ENCODE measurements at places on chromosomes 5 and 9. TPM values are rescaled to one million over a fixed set of nuclear protein-coding genes. Genes with fewer than 3 reads are reported as not detected.

GRCh38 chr5:4929092-4929655 is 211.0 kb upstream of the ADAMTS16 start:
- no peak for DNase-seq

DNA sequence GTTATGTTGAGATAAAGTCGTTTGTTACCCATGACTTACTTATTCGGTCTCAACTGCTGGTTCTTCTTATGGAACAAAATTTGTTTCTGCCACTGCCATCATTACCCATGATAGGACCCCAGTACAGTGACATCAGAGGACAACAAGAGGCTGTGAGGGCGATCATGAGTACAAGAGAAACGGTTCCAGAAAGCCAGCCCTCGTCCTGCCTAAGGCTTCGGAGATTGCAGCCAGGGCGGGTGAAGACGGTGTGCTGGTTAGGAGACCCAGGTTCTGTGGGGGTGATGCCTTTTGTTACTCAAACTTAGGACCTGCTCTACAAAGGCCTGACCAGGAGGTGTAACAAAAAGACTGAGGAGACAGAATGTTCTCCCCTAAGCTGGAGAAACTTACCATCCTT is 10.9 kb downstream of the FYB1 start:
- DNase-seq = no peak

SAXO1 gene
- total RNA-seq = under 0.01 TPM

DNA sequence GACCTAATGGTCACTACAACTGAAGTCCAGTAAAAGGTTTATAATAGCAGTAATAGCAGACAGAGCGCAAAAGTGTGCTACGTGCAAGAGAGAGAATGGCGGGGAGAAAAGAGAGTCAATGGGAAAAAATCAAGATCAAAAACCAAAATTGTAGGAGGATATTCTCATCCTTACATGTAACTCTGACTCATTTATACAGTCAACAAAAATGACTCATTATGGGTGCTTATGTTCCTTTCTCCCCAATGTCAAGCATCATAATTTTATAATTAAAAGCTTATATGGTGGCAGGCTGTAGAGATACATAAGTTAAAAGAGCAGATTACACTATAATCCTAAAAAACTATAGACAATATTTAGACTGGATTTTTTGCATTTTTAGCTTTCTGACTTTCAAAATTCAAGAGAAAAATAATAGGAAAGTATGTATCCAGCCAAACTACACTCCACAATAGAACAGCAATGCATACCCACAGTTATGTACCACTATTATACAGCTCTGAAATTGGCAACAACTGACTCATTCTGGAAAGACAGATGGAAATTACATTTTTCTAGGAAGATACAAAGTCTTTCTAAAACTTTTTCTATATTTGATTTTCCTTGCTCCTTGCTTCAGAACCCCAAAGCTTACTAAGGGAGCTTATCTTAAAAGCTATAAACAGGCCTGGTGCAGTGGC is 78.4 kb downstream of the PLPP1 start:
- no peak for DNase-seq

OCLN gene
- 7.6 TPM for total RNA-seq

- no peak for DNase-seq
Observed at GRCh38 chr5:68277431-68277830, 61.9 kb downstream of the PIK3R1 start.

All from cerebellum (tissue), 4 donors.